ENCODE measurements at places on chromosomes 3 and 15. TPM values are rescaled to one million over a fixed set of nuclear protein-coding genes. Genes with fewer than 3 reads are reported as not detected.

DNA sequence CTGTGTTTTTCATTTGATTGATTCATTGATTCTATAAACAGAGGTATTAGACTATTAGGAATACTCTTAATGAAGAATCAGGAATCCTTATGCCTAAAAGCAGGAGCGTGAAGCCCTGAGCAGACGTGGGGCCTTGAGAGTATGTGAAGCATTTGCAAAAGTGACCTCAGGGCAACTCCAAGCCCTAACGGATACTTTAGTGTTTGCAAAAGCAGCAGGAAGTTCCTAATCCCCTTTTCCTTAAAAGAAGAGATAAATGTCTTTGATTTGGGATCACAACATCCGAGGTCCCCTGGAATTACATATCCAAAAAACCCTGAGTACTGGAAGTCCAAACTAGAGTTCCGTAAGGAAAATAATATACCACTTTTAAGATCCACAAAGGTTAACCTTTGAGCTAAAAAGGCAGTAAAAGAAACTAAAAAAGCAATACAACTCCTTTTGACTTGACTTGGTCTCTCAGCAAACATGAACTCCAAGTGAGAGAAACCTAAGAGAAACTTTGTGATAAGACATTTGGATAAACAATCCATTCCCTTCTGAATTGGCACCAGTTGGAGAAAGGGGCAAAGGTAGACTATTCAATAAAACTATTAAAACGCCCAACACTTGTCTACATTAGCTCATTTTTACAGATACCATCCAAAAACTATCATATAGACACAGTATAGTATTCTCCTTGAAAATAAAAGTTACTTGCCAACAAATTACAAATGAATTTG, 27.4 kb downstream of the PRTG start:
- DNase-seq = no peak

DNA sequence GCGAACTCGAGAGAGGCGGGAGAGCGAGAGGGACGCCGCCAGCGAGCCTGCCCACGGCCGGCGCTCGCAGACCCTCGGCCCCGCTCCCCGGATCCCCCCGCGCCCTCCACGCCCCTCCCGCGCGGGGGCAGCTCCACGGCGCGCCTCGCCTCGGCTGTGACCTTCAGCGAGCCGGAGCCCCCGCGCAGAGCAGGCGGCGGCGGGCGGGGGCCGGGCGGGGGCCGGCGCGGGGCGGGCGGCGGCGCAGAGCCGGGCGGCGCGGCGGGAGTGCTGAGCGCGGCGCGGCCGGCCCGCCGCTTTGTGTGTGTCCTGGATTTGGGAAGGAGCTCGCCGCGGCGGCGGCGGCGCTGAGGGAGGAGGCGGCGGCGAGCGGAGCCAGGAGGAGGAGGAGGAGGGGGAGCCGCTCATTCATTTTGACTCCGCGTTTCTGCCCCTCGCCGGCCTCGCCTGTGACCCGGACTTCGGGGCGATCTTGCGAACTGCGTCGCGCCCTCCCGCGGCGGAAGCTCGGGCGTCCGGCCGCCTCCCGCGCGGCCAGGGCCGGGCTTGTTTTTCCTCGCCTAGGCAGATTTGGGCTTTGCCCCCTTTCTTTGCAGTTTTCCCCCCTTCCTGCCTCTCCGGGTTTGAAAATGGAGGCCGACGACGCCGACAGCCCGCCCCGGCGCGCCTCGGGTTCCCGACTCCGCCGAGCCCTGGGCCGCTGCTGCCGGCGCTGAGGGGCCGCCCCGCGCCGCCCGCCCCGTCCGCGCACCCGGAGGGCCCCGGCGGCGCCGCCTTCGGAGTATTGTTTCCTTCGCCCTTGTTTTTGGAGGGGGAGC, 524 bp downstream of the IGF1R start:
- peak; percentile 58 for DNase-seq

DNA sequence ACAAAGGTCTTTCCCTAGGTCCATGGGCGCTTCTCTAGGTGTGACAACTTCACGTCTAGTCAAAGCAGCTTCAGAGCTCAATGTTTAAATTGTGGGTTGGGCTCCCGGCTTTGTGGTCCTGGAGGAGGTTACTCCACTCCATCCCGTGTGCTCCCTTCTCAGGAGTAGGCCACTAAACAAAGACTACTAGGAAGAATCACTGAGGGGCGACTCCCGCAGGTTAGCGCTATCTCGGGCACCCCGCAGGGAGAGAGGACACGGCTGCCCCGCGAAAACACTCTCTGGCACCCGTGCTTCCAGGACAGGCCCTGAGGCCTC, 500 bp downstream of the PARP6 start:
- peak; percentile 22 for DNase-seq

GRCh38 chr3:187072102-187072501, 67.2 kb downstream of the RPL39L start:
- no peak for DNase-seq

GRCh38 chr15:89172921-89173320, 48.5 kb downstream of the RLBP1 start:
- no peak for DNase-seq

- DNase-seq = no peak
Observed at GRCh38 chr3:169002689-169003088, 660.8 kb downstream of the MECOM start.

DNA sequence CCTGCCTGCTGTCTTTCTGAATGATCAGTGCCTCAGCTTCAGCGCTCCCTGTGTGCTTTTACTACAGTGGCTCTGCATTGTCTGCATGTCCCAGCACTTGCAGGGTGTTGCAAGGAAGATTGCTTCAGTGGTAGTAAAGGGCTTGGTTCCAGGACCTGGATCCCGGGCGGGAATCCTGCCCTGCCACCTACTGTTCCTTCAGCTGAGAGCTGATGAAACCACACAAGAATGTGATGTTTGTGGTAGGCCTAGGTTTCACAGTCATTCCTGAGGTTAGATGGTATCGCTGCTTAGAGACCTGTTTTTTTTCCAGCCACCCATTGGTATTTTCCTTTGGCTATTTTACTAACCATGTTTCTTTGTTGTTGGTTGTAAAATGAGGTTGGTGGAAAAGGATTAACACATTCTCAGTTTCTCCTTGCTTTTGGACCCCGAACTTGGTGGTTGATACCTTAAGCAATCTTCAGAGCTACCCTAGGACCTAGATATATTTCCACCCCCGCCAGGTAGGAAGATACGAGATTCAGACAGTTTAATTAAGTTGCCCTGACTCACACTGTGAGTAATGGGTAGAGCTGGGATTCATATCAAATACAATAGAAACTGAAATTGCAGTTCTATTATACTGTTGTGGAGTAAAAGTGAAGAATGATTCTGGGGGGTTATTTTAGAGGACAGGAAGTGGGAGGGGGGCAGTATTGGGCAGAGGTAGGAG, 11.4 kb downstream of the GPR87 start:
- peak; percentile 37 for DNase-seq

- no peak for DNase-seq
Observed at GRCh38 chr15:38531509-38531908, 33.1 kb downstream of the RASGRP1 start.

- no peak for DNase-seq
Observed at GRCh38 chr3:112010636-112011035, 11.9 kb downstream of the TAGLN3 start.

- DNase-seq = no peak
Observed at GRCh38 chr15:42832576-42832975, 88.0 kb downstream of the TTBK2 start.

GRCh38 chr3:192079098-192079497, 618.1 kb downstream of the PYDC2 start:
- DNase-seq = no peak

DNA sequence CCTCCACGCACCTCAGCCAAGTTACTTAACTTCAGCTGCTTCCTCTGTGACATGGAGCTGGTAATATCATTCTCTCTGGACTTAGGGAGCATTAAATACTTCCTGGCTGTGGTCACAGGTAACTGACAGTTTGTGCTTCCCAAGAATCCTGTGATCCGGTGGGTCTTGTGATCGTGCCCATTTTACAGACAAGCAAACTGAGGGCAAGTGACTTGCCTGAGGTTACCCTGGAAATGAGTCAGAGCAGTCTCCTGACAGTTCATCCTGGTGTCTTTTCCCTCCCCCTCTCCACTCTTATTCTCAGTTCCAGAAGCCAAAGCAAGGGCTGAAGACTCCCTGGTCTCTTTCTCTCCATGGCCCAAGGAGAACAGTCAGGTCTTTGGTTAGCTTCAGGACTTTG, 35.9 kb downstream of the ACAN start:
- DNase-seq = no peak

GRCh38 chr15:91316126-91316525, 216.1 kb downstream of the SV2B start:
- DNase-seq = no peak

- DNase-seq = no peak
Observed at GRCh38 chr15:51849860-51850259, 20.4 kb downstream of the TMOD3 start.

GRCh38 chr3:13110678-13111116, 37.5 kb upstream of the IQSEC1 start:
- peak; percentile 62 for DNase-seq

DNA sequence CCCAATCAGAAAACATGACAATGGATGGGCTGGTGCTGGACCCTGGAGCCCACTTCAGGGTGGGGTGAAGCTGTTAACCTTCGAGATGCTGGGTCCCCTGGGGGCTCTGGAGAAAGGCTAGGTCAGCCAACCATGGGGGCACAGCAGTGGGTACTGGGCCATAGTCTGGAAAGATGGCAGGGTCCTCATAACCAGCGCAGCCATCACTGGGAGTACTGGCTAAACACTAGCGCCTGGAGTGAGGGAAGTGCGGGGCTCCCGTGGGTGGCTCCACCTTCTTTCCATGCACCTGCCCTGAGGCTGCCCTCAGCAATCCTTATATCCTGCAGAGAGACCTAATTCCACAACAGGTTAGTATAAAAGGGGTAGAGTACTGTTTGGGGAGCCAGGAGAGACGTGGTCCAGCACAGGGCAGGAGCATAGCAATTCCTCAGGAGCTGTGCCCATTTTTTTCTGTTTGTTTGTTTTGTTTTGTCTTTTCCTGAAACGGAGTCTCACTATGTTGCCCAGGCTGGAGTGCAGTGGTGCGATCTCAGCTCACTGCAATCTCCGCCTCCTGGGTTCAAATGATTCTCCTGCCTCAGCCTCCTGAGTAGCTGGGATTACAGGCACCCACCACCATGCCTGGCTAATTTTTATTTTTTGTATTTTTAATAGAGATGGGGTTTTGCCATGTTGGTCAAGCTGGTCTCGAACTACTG, 122.6 kb upstream of the MEF2A start:
- DNase-seq = no peak

DNA sequence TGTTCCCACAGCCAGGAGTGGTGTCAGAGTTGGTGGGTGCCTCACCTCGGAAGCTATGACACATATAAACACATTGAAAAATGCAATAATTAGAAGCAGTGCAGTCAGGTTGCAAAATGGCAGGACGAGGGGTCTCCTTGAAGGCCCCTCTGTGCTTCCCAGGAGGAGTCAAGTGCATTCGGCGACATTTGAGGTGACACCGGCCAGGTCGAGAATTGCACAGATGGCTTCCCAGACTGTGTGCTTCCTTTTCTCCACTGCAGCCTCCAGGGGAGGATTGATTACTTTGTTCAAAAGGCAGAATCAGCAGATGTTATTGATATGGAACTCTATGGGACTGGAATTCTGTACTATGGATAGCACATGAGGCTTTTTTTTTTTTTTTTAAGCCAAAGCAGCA, 163.2 kb downstream of the MINAR1 start:
- DNase-seq = no peak

DNA sequence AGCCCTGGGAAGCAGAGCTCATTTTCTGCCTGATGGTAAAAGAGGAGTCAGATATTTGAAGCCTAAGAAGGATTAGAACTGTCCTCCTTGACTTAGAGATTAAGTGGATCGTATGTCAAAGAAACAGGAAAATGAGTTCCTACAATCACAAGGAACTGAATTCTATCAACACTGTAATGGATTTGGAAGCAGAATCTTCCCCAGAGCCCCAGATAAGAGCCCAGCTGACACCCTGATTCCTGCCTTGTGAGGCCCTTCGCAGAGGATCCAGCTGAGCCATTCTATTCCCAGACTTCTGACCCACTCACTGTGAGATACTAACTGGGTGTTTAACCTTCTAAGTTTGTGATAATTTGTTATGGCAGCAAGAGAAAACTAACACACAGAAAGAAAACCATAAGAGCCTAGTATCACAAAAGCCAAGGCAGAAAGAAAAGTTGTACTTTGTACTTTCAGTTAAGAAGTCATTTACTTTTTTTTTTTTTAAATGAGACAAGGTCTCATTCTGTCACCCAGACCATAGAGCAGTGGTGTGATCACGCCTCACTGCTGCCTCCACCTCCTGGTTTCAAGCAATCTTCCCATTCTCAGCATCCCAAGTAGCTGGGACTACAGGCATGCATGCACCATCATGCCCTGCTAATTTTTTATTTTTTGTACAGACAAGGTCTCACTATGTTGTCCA, 61.1 kb upstream of the ZBTB20 start:
- no peak for DNase-seq

DNA sequence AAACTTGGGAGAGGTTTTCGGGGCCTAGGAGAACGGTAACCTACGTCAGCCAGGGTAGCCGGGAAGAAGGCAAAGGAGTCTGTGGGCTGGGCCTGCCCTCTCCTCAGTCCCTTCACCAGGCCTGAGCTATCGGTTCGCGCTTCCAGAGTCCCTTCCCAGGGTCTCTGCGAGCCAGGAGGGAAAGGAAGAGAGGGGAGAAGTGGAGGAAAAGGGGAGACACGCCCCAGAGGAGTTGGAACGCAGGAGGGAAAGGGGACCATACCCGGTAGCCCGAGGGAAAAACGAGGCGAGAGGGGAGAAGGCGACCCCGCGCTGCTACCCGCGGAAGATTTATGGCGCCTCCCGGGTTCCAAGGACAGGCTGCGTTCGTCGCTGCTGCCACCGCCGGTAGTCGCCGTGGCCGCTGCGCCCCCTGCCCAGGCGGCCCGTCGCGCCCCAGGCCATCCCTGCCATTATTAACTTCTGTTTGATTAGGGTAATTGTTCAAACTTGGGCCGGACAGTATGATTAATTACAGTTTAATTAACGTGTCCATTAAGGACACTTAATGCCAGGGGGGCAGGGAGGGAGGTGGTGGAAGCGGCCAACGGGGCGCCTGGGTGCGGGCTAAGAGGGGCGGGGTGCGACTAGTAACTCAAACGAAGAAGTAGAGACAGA, 3.4 kb upstream of the SKOR1 start:
- DNase-seq = no peak

GRCh38 chr3:49219132-49219531, 47.7 kb downstream of the KLHDC8B start:
- no peak for DNase-seq

DNA sequence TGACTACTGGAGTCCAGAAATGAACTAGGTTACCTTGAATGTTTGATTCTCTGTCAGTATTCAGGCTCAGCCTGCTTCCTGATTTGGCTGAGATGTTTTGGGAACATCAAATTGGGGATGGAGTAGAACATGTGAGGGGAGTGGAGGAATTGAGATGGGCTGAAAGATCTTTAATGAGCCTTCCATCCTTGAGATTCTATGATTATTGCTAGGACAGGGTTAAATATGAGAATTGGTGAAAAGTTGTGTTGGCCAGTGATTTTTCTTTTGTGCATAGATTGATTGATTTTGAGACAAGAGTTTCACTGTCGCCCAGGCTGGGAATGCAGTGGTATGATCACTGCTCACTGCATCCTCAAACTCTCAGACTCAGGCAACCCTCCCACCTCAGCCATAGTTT, 32.4 kb downstream of the IQGAP1 start:
- DNase-seq = no peak

GRCh38 chr3:126748701-126749546, 44.9 kb downstream of the CHCHD6 start:
- DNase-seq = no peak

ABCC5 gene
- 11.2 TPM for total RNA-seq

UBP1 gene
- 42.8 TPM for total RNA-seq

CHRM5 gene
- total RNA-seq = not detected

TEX55 gene
- total RNA-seq = not detected

CILP gene
- not detected for total RNA-seq

FAN1 gene
- 13.8 TPM for total RNA-seq

CCR1 gene
- not detected for total RNA-seq

HCLS1 gene
- total RNA-seq = 248 TPM

GOLGA6D gene
- total RNA-seq = not detected

Measured in activated naive CD4-positive, alpha-beta T cell treated with anti-CD3 and anti-CD28 coated beads for 36 hours (primary cell).